Ureter (tissue), 1 donor: ENCODE measurements at places on chromosomes 2 and 18. TPM values are rescaled to one million over a fixed set of nuclear protein-coding genes. Genes with fewer than 3 reads are reported as not detected.

DNA sequence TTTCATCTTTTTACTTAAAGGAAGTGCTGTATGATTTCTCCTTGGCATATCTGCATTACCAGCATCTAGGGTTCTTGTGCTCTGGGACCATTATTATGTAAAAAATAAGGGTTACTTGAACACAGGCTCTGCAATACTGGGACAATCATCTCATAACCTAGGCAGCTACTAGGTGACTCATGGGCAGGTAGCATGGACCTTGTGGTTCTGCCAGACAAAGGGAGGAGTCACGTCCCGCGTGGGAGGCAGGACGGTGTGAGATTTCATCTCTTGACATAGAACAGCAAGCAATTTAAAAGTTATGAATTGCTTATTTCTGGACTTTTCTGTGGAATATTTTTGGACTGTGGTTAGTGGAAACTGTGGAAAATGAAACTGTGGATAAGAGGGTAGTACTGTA lies 34.1 kb downstream of the ASAP2 start:
- no peak for DNase-seq

DNA sequence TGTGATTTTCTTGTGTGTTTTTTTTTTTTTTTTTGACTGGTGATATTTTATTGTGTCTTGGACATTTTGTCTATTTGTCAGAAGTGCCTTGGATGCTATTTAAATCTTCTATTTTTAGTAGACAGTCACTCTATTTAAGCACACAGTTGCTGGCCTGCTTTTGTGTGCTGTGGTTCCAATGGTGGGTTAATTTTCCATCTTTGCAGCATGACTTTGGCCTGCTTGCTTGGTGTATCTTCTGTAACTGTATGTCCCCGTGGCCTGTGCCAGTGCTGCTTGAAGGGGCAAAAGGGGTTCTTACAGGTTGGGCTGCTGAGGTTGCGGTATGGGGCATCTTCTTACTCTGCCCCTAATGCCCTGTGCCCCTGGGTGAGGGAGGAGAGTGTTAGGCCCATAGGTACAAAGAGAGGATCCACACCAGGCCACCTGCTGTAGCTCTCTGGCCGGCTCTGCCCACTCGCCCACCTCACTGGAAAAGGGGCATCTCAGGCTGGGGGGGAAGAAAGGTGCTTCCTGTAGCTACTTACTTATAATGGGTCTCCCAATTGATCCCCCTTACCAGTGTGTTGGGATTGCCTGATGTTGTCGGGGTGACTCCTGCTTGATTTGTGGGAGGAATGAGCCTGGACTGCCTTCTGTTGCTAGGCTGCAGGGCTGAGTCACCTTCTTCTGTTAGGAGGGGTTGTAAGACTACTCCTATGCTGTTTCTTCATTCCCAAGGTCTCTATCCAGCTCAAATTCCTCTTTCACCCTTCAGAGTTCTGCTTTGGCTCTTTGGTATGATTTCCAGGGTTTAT lies 490.0 kb upstream of the HS6ST1 start:
- DNase-seq, result no peak

GRCh38 chr2:38386821-38387220 lies 9.7 kb upstream of the ATL2 start:
- no peak for DNase-seq

Gene ATG9A
- total RNA-seq, result 31.6 TPM
